ENCODE measurements at places on chromosomes 12 and 14.

- DNase-seq, result no peak
Measured at GRCh38 chr12:45582536-45582935, 147.0 kb upstream of the ARID2 start.

GRCh38 chr14:99698236-99698635 is 14.1 kb downstream of the CYP46A1 start:
- DNase-seq, result no peak

- peak; percentile 92 for DNase-seq
Measured at GRCh38 chr12:15979096-15980092, 68.3 kb downstream of the DERA start.

DNA sequence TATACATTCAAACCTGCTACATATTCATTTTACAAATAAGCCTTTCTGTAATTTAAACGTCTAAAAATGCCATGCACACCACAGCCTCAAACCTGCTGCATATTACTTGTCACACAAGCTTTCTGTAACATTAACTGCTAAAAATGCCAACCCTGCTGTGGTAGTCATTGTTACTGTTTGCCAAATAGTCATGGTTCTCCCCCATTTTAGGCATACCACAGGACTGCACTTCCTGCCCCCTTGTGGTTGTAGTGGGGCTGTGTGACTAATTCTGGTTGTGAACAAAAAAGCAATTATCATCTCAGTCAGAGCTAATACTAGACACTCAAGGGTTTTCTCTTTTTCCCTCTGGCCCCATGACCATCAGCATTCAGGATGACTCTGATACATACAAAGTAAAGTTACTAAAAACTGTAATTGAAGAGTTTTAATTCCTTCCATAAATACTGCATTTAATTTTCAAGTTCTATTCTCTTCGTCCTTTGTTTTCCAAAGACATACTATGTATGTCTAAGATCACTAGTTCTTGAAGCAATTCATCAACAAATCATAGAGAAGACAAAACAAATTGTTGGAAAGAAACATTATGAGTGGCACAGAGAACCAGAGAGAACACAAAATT is 5.7 kb upstream of the SLC35F4 start:
- peak; percentile 65 for DNase-seq

DNA sequence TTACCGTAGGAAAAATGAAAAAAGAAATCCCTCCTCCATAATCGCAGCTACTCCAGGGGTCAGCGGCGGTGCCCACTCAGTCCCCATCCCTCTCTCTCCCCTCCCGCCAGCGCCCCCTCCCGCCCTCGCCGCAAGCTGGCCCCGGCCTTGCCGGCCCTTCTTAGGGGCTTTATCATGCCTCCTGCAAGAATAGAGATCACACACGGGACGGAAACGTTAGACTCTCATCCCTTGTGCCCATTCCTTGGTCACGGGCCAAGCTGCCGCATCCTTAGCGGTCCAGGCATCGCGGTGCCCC is 692 bp upstream of the COX14 start:
- DNase-seq, result no peak

GRCh38 chr12:31650918-31651317 is 8.6 kb upstream of the ETFBKMT start:
- no peak for DNase-seq

All from fibroblast of skin of back (primary cell).